ENCODE measurements at places on chromosomes 1 and 21. TPM values are rescaled to one million over a fixed set of nuclear protein-coding genes. Genes with fewer than 3 reads are reported as not detected.

The NOS1AP gene
- not detected for total RNA-seq

The SIKE1 gene
- 38.7 TPM for total RNA-seq

The PMVK gene
- 13.8 TPM for total RNA-seq

The TFF2 gene
- total RNA-seq: not detected

The GUCA2A gene
- total RNA-seq: not detected

The INAVA gene
- 63.9 TPM for total RNA-seq

The JAM2 gene
- not detected for total RNA-seq

The TSPEAR gene
- not detected for total RNA-seq

The TOMM20 gene
- 98.8 TPM for total RNA-seq

The SAMD13 gene
- 0.87 TPM for total RNA-seq

The PTCH2 gene
- total RNA-seq: not detected

The PEA15 gene
- 37.5 TPM for total RNA-seq

The PRAMEF12 gene
- not detected for total RNA-seq

The USP1 gene
- total RNA-seq: 15.9 TPM
